SIG-M5 (cell line): ENCODE measurements at places on chromosomes 5 and 9.
A peak's percentile ranks its signal among the peaks of the same experiment; 100 is the strongest.

GRCh38 chr5:10446490-10446889 is 4.8 kb downstream of the ROPN1L start:
- no peak for DNase-seq

DNA sequence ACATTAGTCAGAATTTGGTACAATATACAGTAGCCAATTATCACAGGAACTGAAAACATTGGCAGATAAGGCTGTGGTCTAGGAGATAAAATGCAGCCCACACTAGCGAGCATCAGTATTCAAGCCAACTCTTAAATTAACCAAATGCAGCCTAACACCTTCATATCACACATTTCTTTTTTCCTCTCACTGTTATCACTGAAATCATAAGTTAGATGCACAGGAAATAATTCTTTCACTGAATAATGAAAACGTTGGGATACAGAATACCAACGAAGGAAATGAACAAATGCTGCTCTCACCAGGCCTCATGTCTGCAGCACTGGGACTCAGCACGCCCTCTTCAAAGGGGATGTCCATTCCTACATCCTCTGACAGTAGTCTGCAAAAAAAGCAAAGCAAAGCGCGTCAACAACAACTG is 109.1 kb upstream of the PCA3 start:
- no peak for DNase-seq

GRCh38 chr5:174327317-174327864 is 281.9 kb downstream of the NSG2 start:
- peak; percentile 10 for DNase-seq

- DNase-seq, result no peak
Observed at GRCh38 chr5:41009232-41009631, 61.9 kb downstream of the MROH2B start.

GRCh38 chr9:23555851-23556250 is 270.2 kb downstream of the ELAVL2 start:
- no peak for DNase-seq

DNA sequence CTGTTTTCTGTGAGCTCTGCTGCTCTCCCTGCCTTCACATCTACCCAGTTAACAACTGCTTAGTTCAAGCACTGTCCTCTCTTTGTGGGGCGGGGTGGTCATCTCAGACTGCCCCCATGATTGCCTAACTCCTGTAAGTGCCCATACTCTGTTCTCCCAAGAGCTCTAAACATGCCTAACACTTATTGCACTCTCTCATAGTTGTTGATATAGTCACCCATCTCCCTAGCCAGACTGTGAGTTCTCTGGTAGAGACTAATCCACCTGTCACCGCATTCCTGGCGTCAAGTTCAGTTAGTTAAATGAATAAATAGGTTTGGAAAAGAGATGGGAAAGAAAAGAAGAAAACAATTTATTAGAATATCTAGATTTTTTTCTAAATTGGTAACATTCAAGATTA is 18.3 kb upstream of the MUSK start:
- DNase-seq, result no peak

DNA sequence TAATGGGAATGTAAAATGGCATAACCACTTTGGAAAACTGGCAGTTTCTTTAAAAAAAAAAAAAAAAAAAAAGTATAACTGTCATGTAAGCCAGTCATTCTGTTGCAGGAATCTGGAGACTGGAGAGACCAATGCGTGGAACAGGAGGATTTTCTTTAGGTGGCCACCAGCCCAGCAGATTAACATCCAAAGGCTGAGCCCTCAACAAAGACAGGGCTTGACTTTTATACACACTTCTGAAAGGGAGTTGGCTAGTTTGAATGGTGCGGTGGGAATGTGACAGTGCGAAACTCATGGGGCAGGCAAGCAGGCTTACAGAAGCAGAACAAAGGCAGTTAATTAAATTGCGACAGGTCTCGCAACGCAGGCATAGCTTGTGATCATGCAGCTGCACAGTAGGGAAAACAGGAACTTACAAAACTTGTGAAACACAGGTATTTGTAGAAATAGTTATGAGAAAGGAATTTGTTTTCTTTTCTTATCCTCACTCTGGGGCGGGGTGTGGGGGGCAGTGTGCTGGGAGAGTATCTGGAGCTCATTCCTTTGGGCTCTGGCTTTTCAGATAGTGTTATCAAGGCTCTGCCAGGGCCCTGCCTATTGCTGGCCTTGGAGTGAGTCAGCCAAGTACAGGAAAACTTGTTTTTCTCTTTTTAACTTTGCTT is 12.0 kb downstream of the UIMC1 start:
- DNase-seq, result peak; percentile 99

DNA sequence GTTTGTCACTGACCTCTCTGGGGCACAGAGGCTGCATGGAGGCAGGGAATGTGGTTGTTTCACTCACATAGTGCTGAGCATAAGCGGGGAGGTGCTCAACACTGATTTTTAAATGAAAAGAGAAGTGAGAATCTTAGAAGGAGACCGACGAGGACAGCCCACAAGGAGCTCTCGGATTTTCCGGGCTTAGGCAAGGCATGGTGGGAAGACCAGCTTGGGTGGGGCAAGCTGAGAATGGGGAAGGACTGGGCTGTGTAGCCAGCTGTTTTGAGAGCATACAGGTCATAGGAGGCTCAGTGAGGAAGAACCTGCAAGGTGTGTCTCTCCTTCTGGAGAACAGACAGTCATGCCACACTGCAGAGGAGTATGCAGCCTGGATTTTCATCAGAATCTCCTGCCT is 86.0 kb upstream of the TNFSF8 start:
- DNase-seq, result no peak

DNA sequence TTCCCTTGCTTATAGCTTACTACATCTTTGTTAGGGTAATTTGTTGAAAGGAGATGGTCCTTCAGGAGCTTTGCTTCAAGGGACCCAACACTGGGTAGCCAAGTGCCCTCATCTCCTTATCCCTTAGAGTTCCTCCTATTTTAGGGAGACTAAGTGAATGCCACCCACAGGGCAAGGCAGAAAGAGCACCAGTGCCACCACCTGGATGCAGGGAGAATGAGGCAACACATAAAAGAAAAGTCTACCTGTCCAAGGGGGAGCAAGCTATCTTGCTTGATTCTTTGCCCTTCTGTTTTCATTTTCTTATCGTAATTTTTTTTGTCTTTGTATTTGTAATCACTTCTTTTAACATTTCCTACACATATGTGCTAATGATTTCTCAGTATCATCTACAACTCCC is 205.5 kb downstream of the NPR3 start:
- DNase-seq, result no peak

DNA sequence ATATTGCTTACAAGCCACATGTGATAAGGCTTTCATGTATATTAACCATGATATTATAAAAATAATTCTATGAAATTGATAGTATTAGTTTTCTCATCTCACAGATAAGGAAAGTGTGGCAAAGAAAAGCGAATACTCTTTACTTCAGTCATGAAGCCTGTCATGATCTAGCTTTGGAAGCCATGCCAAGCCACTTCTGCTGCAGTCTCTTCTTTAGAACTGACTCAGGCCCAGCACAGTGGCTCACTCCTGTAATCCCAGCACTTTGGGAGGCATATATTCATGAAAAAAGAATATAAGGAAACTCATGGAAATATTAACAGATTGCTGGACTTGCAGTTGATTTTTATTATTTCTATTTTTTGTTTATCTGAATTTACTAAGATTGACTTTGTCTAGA is 42.9 kb upstream of the PJA2 start:
- DNase-seq, result no peak

DNA sequence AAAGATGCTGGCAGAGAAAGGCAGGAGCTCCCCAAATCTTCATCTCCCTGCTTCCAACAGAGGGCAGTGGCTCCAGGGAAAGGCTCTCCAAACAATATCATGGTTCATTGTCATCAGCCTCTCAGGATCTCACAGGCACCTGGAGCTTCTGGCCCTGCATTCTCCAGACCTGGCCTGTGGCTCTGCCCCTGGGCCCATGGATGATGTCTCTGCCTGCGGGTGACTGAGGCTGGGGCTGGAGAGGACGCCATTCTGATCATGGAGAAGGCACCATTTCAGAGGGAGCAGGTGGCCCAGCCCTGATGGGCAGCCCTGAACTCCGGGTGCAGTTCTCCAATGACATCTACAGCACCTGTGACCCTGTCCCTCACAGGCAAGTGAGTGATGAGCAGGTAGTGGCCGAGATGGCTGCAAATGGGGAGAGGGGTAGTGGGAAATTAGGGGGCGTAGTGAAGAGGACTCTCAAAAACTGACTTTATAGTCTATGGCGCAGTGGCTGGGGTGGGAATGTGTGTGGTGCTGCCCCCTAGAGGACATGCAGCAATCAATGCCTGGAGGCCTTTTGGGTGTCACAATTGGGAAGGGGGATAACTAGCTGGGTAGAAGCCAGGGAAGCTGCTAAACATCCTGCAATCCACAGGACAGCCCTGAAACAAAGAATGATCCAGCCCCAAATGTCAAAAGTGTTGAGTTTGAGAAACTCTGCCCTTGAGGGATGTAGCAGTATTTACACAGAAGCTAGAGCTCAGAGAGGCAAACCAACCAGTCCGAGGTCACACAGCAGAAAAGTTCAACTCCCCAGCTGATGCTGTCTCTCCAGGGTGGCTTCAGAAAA is 3.2 kb downstream of the SH3PXD2B start:
- DNase-seq, result no peak

- no peak for DNase-seq
Observed at GRCh38 chr5:51488803-51489642, 105.8 kb downstream of the ISL1 start.

GRCh38 chr5:10684303-10685086 is 76.5 kb downstream of the DAP start:
- DNase-seq, result no peak

DNA sequence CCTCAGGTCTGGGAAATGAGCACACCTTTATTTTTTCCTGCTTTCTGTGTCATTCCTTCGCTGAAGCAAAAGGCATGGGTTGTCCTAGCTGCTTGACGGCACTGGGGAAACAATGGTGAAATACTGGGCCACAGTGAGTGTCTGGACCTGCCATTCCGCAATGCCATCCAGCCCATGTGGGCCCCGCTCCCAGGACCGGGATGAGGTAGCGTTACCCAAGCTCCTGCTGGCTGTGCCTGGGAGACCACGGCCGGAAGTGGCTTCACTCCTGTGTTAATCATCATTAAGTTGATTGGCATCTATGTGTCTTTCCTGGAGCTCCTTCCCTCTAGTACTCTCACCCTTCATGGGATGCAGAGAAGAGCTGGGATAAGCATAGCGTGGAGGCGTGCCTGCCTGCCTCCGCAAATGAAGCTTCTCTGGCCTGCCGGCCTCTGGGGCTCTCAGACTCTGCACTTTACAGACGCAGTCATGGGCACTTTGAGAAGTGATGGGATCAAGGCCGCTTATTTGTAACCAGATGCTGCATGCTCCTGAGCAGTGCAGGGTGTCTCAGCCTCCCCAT is 16.5 kb upstream of the SMIM32 start:
- DNase-seq, result no peak

- no peak for DNase-seq
Observed at GRCh38 chr9:72384710-72385485, 19.9 kb upstream of the ZFAND5 start.

DNA sequence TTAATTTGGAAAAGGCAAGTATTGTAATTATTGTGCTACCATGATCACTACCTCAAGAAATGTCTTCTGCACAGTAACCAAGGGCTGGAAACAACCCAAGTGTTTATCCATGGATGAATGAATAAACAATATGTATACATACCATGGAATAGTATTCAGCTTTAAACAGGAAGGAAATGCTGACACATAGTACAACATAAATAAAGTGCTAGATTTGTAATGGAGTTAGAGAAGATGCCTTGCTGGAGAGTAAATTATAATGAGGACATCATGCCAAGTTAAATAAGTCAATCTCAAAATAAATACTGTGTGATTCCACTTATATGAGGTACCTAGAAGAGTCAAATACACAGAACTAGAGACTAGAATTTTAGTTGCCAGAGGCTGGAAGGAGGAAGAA is 160.0 kb downstream of the CCDC192 start:
- no peak for DNase-seq

DNA sequence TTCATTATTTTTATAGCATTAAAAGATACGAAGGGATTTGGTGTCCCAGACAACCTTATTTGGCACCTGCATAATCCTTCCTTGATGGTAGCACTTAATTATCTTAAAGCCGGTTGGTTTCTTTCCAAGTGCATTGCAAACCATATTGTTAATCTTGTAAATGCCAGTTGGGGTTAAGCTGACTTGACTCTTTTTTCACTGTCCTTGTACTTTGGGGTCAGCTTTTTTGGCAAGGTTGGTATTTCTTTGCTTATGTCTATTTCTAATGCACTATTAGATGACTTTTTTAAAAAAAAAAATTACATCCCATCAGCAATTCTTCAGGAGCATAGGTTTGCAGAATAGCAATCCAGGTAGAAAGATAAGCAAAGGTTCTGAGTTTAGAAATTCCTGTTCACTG is 466.8 kb upstream of the TLE4 start:
- DNase-seq, result no peak

DNA sequence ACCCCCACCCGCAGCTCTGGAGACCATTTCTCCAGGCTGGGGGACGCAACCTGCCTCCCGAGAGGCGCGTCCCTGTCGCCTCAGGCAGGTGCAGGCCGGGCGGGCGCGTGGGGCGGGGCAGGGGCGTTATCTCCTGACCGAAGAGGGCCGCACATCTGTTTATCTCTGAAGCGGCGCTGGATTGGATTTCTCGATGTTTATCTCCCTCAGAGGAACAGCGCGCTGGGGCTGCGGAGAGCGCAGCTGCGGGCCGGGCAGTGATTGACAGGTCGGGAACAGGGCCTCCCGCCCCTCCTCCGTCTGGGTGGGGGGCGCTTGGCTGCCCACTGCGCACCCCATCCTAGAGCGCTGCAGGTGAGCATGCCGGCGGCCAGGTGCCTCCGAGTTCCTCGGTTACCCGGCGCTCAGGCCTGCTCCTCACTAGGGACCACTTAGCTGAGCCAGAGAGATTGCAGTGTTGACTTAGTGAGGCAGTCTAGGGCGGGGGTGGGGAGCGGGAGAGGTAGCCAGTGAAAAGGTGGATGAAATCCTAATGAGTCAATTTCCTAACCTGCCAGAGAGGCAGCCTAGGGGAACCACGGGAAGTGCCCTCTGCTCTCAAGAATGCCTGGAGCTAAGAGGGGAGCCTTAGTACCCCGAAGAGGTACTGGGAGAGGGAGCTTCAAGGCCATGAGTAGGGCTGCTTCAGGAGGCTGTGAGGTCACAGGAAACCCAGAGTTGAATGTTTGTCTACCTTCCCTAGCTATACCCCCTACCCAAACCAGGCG is 39.6 kb upstream of the TIFAB start:
- DNase-seq, result no peak

- DNase-seq, result no peak
Observed at GRCh38 chr9:77440057-77440456, 208.1 kb downstream of the GNA14 start.
